ENCODE measurements at places on chromosomes 16 and 17. TPM values are rescaled to one million over a fixed set of nuclear protein-coding genes. Genes with fewer than 3 reads are reported as not detected.

Gene SRR
- total RNA-seq, result 9.3 TPM

Gene KRT222
- 0.66 TPM for total RNA-seq

Gene MYH11
- total RNA-seq, result 14.2 TPM

Gene SLC9A5
- total RNA-seq, result 0.26 TPM

Gene PDILT
- not detected for total RNA-seq

Gene ACSM5
- 2.3 TPM for total RNA-seq

Data from body of pancreas (tissue), 4 donors.